ENCODE measurements at places on chromosomes 7 and 10.

GRCh38 chr7:83689855-83690254 lies 40.9 kb upstream of the SEMA3E start:
- no peak for DNase-seq

DNA sequence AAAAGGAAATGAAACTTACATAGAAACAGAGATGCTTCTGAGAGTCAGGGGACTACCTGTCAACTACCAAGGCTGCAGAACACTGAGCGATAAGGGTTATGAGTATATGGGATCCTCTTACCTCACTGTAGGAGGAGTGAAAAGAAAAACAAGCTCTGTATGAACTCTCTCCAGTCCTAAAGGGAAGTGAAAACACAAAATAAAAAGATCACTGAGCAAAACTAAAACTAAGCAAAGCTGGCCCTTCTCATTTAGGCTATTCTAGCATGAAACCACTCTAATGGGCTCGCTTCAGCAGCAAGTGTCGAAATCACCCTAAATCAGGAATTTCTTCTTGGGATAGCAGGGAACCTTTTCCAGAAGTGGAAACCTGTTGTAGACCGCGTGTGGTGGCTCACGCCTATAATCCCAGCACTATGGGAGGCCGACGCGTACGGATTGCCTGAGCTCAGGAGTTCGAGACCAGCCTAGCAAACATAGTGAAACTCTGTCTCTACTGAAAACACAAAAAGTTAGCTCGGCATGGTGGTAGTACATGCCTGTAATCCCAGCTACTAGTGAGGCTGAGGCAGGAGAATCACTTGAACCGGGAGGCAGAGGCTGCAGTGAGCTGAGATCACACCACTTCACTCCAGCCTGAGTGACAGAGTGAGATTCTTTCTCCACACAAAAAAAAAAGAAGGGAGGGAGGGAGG lies 27.0 kb downstream of the DCLRE1C start:
- no peak for DNase-seq

DNA sequence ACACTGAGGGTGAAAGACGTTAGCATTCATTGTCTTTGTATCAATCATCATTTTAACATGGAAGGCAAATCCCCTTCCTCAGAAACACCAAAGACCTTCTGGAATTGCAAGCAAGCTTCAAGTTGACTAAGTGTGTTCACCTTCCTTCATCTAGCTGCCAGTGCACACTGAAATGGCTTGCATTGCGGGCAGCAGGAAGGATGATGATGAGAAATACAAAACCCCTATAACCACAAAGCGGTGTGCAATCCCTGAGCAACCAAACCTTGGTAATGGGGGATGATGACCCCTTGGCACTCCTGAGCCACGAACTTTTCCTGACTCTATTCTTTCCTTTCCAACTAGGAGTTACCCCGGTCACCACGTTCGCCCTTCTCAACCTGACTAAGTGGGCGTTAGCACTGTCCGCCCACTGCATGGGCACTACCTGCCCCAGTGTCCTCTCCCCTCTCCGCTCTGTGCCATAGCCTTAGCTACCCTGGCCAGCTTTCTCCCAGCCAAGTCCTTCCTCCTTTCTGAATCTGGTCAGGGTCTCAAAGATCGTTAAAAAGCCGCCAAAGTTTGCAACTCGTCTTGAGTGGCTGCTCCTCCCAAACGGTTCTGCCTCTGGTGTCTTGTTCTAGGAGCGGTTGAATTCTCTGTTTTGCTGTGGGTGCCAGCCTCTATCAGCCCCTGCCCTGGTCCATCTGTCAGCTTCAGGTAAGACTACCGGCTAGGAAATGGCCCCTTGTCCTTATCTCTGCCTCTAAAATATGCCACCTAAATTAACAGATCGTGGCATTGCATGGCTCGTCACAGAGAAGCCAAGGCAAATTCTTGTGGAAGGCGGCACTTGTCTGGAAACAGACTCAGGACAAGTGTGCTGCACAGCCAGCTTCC lies 586 bp upstream of the AOC1 start:
- no peak for DNase-seq

- DNase-seq: no peak
Measured at GRCh38 chr7:57203161-57203791, 71.0 kb upstream of the ZNF479 start.

GRCh38 chr10:12579954-12580858 lies 230.9 kb downstream of the CAMK1D start:
- peak; percentile 53 for DNase-seq

- DNase-seq: no peak
Measured at GRCh38 chr10:47238331-47239095, 61.5 kb upstream of the GDF10 start.

GRCh38 chr7:117531595-117532244 lies 51.9 kb downstream of the CFTR start:
- DNase-seq: no peak
